ENCODE measurements at places on chromosomes 2 and 18.

DNA sequence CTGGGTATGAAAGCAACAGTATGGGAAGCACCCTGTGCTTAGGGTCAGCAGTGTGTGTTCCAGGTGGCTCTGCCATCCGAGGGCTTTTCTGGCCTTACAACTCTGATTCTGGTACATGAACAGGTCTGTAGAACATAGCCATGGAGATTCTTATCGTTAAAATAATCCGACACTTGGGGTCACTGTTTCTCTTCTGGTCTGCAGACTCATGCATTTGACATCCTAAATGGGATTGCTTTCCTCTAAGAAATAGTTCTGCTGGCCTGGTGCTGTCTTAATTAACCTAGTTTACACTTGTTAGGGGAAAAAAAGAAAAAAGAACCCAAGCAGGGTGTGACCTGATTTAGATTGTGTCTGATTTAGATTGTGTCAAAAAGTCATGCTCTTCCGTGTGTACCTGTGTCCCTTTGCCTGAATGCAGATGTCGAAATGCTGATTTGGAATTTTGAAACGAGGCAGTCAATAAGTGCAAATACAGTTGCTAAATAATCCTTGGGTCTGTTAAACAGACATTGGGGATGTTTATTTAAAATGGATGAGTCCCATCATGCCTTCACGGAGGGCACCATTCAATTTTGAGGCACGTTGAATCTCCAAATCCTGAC lies 59.6 kb downstream of the TRPM8 start:
- DNase-seq = peak; percentile 33

- no peak for DNase-seq
Measured at GRCh38 chr2:150478200-150478974, 9.1 kb downstream of the RND3 start.

- DNase-seq = no peak
Measured at GRCh38 chr2:134208825-134209224, 45.0 kb upstream of the MGAT5 start.

GRCh38 chr2:113257516-113258264 lies 21.0 kb downstream of the PAX8 start:
- DNase-seq = no peak

GRCh38 chr2:84939426-84940087 lies 31.4 kb upstream of the KCMF1 start:
- DNase-seq = no peak

DNA sequence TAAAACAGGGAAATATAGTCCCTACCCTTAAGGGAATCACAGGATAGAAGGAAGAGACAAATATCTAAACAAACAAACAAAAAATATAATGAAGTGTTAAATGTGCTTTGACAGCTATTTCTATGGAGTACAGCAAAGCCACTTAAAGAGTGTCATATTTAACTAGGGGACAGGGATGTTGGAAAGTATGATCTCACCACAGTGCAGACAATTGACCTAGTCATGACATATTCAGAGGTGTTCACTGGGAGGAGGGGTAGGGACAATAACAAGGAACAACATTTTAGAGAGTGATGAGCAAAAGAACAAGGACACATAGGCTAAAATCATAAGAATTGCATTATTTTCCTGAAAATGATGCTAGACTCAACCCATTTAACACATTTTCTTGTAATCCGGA lies 107.5 kb downstream of the TMEM163 start:
- no peak for DNase-seq

Measured in NCI-H1417 (cell line).